Naive thymus-derived CD8-positive, alpha-beta T cell (primary cell): ENCODE measurements at places on chromosomes 4 and X.

DNA sequence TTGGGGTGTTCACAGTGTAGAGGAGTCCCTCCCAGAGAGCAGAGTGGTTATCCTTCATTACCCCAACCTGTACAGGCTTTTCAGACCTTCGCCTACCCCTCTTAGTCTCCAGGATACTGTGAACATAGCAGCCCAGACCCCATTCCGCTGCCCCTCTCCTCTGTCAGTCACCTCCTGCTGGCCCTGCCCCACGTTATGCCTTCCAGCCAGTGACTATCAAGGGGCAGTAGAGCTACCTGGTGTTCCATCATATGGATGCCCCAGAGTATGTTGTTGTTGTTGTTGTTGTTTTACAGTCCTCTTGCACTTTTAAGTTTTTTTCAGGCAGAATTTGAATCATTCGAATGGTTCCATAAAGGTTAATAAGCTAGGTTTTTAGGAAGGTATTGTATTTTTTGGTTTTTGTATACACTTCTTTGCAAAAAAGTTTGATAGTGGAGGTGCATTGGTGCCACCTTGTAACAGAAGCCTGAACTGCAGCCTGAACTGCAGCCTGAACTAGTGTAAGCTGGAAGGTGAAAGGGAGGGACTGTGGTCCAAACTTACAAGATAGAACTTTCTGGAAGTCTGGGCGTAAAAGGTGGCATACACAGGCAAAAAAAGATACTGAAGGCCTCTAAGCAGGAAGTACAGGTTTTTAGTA lies 101.4 kb upstream of the RAB40AL start:
- DNase-seq: no peak

GRCh38 chr4:89298788-89299152 lies 8.8 kb downstream of the GPRIN3 start:
- no peak for DNase-seq

GRCh38 chr4:105894660-105895582 lies at the start of gene NPNT:
Gene NPNT, plus strand, starts transcription at chr4:105895471. Its CDS starts 182 bp downstream, at chr4:105895653.
- DNase-seq: no peak

DNA sequence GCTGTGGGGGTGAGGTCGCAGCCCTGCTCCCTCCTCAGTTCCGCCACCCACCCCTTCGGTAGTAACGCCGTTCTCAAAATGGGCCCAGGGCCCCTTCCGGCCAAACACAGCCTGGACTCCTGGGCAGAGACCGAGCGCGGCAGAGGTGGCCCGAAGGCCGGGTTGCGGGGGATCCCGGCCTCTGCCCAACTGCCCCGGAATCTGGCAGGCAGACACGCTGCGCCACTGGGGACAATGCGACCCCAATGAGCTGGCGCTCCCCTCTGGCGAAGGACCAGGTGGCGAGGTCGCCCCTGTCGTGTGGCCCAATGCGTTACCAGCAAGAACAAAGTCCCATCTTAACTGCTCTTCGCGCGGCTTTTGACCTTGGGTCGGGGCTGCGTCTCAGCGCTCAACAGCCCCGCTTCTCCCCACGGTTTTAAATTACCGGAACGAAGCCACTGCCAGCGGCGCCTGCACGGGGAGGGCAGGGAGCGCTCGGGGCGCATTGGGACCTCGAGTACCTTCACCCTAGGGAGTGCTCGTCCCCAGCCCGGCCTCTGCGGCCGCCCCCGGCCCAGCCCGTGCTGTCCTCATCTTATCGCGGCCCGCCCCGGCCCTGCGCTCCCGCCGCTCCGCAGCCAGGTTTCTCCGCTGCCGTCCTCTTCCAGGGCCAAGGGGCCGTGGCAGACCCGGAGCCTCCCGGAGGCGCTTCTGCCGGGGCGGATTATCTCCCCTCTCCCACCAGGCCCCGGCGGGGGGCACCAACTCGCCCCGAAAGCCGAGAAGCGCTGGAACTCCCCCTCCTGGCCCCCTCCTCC lies 22.2 kb upstream of the HMX1 start:
- DNase-seq: no peak

GRCh38 chr4:37542706-37543105 lies 143.5 kb downstream of the RELL1 start:
- no peak for DNase-seq

GRCh38 chr4:1813915-1814314 lies 20.8 kb downstream of the FGFR3 start:
- no peak for DNase-seq

DNA sequence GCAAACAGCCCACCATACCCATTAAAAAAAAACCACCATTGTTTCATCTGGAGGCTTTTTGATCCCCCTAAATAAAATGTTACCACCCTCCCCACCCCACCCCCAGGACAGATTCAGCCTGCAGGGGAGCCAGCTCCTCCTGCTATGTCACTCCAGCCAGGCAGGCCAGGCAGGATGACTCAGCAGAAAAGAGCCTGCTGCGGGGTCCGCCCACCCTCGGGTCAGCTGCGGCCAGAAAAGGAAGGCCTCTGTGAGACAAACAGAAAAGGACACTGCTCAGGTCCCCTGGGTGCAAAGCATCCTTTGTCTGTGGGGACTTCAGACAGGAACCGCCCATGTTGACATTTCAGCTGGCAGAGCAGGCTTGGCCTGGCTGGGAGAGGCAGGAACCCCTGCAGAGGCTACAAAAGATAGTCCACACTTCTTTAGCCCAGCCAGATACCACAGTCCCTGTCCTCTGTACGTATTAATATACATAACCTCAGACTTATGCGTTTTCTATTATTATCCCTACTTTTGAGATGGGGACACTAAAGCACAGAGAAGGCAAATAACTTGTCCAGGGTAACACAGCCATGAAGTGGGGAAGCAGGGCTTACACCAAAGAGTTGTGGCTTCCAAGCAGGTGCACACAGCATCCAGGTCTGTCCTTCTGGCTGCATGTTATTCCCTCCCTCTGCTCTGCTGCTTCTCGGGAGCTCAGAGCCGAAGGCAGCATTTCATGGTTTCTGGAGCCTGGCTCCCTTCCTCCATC lies 147.7 kb downstream of the CPEB2 start:
- DNase-seq: no peak

- no peak for DNase-seq
These were observed 3.4 kb downstream of the SMR3A start for GRCh38 chr4:70364002-70364401.

- DNase-seq: no peak
These were observed 9.0 kb upstream of the RPL34 start for GRCh38 chr4:108611365-108611764.

DNA sequence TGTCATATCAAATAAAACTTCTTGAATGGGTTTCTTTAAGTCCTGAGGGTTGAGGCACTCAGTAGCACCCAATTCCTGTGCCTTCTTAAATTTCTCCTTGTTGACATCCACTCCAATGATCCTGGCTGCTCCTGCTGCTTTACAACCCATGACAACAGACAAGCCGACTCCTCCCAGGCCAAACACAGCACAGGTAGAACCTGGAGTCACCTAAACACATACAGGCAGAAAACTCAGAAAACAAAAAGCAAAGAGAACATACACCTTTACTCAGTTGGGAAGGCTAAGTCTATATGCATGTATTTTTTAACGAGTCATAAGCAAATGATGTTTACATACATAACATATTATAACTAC lies 10.3 kb downstream of the ADH6 start:
- DNase-seq: no peak

DNA sequence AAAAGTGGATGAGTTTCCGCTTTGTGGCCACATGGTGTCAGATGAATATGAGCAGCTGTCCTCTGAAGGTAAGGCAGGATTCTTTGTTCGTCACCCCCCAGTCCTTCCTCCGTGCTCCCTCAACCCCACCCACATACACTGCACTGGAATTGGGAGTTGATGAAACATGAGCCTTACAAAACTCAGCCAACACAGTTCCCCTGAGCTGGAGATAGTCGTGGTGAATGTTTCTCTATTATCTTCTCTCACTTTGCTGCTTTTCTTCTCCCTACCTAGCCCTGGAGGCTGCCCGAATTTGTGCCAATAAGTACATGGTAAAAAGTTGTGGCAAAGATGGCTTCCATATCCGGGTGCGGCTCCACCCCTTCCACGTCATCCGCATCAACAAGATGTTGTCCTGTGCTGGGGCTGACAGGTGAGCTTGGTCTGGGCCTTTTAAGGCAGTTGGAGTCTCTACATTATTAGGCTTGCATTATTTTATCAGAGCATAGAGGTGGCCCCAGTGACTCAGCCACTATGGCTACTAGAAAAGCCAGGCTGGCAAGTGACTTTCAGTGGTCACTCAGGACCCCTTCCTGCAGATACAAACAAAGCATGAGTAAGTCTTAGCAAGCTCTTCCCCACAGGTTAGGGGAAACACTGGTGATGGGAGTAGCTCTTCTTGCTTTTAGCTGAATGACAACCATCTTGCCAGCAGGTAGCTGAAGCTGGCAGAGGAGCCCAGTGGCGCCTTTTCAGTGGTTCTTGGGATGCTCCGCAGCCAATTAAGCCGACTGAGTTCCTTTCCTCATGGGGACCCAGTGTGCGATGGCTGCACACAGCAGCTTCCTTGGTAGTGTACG lies 1.6 kb downstream of the RPL10 start:
- no peak for DNase-seq

DNA sequence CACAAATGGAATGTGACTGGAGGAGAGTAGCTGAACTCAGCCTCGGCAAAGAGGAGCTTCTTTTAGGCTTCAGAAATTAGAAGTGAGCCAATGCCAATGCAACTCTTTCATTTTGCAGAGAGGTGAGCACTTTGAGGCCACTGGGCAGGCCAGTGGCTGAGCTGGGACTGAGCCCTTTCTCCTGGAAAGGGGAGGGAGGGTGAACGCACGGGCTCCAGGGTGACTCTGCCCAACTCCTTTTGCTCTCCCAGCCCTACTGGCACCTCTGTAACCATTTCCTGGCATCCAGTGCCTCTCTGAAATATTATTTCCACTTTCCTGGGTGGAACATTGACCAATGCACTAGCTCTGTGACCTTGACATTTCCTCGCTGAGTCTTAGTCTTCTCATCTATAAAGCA lies 88.1 kb downstream of the SLC2A9 start:
- DNase-seq: no peak

- DNase-seq: no peak
These were observed 44.8 kb downstream of the NPFFR2 start for GRCh38 chr4:72076562-72076961.

GRCh38 chr4:167117273-167117672 lies 117.0 kb downstream of the SPOCK3 start:
- DNase-seq: no peak

- no peak for DNase-seq
These were observed 1225.9 kb downstream of the PCDH19 start for GRCh38 chrX:99184153-99184552.

DNA sequence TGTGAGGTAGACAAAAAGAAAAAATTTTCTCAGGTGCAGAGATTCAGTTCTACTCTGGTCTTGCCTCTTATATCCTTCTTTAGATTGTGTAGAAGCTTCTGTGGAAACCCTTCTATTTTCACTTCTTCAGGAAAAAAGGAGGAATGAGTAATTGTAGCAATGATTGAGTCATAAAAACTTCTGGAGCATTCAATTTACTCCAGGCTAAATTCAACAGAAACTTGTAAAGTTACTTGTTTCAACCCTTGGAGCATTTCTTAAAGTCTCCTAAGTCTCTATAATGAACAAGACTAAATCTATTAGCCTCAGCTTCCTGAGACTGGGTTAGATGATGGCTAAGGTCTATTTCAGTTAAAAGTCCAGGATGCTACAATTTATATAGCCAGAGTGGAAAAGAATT lies 29.9 kb downstream of the BOD1L1 start:
- DNase-seq: no peak

DNA sequence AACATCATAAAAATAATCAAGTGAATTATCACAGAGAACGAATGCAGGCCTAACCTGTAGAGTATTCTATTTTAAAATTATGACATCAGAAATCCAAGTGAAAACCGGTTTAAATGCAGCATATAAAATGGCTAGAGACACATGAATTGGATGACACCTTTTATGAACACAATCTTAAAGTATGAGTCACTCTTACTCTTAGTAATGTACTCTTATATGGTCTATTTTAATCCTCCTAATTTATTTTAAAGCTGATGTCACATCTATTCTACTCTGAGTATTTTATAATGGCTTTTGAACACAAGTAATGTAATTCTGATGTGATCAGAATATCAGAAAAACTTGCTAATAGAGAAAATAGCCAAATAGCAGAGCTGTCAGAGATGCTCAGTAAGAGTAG lies 161.4 kb upstream of the RADX start:
- DNase-seq: no peak

DNA sequence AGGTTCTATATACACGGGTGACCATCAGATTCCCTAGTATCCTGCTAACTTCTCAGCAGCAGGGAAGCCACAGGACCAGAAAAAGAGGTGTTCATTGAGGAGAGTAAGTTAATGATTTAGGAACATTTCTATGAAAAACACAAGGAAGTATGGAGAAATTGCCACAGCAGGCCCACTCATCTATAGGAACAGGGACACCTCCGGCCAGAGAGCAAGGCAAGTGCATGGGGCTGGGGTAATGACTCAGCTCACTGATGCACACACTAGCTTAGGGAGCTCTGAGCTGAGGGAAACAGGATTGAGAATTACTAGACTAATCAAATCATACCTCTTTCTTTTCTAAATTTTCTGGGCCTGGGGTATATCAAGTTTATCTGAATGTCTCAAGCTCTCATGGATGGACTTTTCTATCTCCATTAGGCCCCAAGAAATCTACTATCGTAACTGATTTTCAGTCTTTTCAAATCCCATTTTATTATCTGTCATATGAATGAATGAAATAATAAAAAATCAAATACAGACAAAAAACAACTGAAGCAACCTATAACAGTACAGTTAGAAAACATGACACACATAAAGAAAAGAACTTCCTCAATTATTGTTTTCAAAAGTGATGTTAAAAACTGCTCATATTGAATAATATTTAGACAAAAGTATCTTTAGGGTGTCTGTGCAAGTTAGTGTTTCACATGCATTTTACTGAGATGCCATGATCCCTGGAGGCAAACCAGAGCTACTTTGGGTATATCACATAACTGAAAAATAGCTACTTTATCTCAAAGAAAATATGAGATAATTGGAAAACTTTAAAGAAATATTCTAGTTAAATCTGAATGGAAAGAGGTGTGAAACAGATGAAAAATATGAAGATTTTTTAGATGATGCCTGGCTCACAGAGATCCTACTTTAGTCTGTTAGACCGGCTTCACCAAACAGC lies 89.8 kb downstream of the FBXO8 start:
- DNase-seq: no peak

GRCh38 chr4:189613207-189613606 lies 327.5 kb upstream of the FRG1 start:
- DNase-seq: no peak

GRCh38 chrX:46072791-46073190 lies 472.4 kb downstream of the ZNF674 start:
- DNase-seq: no peak

- DNase-seq: no peak
These were observed 297.5 kb downstream of the STPG2 start for GRCh38 chr4:97845758-97846157.

DNA sequence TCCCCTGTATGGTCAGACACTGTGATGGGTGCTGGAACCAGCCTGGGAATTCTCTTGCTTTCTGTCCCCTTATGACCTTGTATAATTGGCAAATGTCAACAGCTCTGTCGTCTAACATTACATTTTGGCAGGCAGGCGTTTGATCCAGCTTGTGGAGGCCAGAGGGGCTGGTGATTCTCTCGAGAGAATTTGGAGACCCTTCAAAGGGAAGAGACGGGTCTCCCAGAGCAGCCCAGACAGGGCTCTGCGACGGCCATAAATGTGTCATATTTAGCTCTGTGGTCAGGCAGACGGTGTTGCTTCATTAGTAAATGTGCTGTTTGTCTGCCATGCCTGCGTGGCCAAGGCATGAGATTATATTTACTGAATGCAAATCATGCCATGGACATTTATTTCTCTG lies 68.7 kb downstream of the SORCS2 start:
- DNase-seq: no peak

- DNase-seq: no peak
These were observed 14.7 kb upstream of the PDE6B start for GRCh38 chr4:610411-611261.
